Occipital lobe (tissue), 3 donors: ENCODE measurements at places on chromosomes 2 and 18.

DNA sequence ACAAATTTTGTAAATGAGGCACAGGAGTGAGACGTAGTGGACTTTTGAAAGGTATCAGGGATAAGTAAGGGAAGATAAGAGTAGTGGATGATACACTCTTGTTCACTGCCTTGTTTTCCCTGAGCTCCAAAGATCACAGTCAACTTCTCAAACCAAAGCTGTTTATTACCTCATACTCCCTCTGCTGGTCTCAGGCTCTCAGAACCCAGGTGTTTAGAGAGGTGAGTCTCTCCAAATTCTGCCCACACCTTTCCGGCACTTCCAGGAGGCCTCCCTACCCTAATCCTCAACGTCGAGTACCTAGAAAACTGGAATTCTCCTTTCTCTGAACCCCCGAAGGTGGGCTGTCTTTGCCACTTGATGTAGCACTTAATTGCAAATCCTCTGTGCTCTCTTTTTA is 621.1 kb downstream of the BCL11A start:
- DNase-seq: no peak

DNA sequence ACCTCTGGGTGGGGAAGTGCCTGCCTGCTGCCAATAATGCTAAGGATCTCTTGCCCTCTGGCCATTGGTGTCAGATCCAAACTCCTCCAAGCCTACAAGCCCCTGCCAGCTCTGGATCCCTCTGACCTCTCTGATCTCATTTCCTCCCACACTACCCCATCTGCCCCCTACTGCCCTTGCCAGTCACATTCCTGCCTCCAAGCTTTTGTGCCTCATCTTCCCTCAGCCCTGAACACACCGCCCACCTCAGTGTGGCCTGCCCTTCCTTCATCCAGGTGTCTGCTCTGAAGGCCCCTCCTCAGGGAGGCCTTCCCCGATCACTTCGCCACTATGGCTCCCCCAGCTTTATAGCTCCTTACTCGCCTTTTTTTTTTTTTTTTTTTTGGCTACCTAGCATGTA is 161.0 kb upstream of the GLI2 start:
- DNase-seq: no peak

- DNase-seq: no peak
Measured at GRCh38 chr18:55432307-55433040, 155.5 kb downstream of the TCF4 start.

DNA sequence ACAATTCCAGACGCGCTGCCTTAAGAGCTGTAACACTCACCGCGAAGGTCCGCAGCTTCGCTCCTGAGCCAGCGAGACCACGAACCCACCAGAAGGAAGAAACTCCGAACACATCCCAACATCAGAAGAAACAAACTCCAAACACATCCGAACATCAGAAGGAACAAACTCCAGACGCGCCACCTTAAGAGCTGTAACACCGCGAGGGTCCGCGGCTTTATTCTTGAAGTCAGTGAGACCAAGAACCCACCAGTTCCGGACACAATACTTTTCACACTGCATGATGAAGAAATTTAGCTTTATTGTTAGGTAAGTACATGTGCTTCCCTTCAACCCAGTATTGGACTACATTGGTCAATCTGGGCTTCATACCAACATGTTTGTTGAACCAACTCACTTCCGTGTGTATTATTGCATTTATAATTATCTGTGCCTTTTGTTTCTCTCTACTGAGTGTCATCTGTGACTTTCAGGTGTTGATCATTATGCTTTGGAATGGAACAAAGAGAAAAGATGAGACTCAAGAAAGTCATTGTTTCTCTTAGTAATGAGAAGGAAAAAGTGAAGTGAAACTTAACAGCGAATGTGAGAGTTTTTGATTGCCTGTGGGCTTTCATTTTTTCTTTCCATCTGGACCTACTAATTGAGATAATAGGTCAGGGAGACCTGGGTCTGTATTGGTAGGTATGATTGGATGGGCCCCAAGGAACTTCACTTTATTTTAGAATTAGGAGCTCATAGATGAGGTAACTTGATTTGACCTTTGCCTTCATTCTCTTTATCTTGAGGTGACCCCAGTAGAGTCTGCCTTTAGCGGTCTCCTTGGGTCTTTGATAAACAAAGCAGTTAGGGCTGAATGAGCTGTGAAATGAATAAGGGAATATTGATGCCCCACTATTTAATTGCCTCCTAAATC is 76.1 kb upstream of the CAVIN2 start:
- DNase-seq: no peak

- DNase-seq: no peak
Measured at GRCh38 chr2:26754972-26755670, 9.0 kb upstream of the SLC35F6 start.

DNA sequence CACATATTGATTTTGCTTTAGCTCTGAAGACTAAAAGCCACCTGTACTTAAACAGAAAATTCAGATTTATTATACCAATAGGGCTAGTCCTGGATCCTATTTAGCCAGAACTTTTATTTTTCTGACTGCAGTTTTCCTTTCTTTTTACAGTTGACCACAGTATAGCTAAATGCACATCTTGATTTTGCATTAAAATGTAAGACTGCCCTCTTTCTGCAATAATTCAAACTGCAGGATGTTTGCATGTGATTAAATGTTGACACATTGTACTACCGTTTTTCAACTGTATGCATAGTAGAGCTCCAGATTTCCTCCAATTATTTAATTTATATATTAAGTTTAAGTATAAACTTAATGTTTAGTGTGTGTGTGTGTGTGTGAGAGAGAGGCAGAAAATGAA is 1262.9 kb downstream of the SUCLG1 start:
- no peak for DNase-seq

DNA sequence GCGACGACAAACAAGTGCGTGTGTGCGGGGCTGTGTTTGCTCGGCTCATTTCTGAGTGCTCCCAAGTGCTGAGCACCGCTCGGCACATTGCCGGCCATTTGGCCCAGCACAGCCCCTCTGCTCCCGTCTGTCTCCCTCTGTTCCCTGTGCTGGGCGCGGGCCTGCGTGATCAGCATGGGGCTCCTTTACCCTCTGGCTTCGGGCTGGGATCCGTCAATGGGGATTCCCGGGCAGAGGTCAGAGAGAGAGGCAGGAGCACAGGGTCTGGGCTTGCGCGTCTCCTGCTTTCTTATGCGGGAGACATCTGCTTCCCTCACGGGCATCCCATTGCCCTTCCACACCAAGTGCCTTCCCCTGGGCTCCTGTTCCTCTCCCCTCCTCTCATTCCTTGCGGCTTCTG is 234.0 kb downstream of the ACKR3 start:
- no peak for DNase-seq

- DNase-seq: no peak
Measured at GRCh38 chr2:44535376-44535775, 173.6 kb downstream of the CAMKMT start.

DNA sequence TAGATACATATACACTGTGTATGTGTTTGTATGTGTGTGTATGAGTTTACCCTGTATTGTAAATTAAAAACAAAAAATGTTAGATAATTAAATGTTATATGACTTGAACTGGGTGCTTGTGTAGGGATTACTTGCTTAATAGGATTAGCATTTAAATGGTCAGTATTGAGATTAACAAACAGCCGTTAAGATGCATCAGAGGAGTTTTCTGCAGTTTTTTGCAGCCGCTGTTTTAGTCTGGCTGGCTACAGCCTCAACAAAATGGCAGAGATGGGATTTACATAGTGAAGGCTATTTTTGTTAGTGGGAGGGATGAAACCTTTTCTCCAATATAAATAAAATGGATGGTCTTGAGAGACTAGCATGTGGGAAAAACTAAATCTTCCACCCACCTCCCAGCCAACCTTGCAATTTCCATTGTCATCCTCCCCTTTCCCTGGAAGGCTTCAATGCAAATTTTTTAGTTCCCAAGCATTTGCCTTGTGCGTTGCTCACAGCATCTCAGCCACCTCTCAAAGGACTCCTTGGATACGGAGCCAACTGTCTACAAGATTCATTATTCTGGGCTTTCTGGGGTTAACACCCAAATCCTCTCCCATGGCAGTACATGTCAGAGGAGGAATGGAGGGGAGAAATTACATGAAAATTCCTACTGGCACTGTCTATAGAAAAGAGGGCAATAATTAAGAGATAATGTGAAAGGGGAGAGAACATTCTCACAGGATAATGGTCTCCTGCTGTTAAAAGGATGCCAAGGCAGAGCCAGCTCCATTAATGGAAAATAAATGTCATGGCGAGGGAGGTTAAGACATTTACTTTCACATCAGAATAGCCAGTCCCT is 351.9 kb downstream of the CDH2 start:
- no peak for DNase-seq

GRCh38 chr2:199335502-199335901 is 122.2 kb downstream of the SATB2 start:
- no peak for DNase-seq

DNA sequence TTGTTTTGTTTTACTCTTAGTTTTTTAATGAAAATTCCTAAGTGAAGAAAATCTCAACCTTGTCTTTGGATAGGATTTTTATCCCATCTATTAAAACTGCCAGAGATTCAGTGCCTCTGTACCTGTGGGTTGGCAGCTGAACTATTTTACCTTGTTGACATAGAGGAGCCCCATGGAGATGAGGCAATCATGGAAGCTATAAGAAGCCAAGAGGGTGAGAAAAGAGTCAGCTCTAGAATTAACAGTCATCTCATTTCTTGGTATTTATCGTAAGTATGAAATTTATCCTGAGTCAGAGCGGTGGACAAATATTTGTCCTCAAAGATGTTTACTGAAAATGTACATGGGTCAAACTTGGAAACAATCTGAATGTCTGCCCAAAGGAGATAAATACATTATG is 35.8 kb upstream of the PGAP1 start:
- no peak for DNase-seq

DNA sequence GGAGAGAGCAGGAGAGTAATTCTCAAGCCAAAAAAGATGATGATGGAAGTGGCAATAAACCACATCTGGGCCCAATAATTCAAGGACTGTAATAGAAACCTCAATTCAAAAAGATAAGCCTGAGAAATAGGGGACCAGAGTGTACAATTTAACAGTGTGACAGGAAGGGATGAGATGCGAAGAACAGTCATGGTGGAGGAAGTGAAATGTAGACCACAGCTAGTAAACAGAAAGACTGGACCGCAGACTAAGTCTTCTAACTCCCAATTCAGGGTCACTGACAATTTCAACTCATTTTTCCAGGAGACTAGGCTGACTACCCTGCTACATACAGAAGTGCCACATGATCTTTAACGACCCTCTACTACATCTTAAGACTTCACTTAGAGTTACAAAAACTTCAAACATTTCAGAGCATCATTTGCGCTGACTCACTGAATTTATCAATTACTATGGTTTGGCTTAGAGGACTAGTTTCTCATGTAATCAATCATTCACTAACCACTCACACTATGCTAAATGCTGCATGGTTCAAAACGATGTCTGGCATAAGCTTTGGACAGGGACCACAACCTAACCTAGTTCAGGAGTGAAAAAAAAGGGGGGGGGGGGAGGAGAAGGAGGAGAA is 9.0 kb downstream of the CUL3 start:
- DNase-seq: no peak

- DNase-seq: no peak
Measured at GRCh38 chr2:24354395-24354794, 5.9 kb downstream of the ITSN2 start.

GRCh38 chr2:238005528-238005927 is 38.7 kb downstream of the UBE2F start:
- DNase-seq: no peak

DNA sequence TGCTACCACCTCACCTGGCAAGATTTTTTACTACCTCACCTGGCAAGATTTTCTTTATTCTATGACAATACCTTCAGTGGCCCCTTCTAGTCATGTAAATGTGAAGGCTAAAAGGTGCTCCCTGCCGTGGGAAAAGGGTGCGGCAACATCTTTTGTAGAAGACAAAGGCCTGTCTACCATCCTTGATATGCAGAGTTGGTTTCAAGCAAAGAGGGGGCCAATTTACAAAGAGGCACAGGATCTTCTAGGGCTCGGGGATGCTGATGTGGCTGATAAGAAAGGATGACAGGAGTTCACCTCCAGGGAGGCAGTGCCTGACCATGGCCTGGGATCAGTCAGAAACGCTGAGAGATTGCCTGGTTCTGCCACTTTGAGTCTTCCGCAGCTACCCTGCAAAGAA is 165.4 kb upstream of the SLC1A4 start:
- DNase-seq: no peak

GRCh38 chr2:67625178-67625577 is 228.0 kb downstream of the ETAA1 start:
- DNase-seq: no peak

DNA sequence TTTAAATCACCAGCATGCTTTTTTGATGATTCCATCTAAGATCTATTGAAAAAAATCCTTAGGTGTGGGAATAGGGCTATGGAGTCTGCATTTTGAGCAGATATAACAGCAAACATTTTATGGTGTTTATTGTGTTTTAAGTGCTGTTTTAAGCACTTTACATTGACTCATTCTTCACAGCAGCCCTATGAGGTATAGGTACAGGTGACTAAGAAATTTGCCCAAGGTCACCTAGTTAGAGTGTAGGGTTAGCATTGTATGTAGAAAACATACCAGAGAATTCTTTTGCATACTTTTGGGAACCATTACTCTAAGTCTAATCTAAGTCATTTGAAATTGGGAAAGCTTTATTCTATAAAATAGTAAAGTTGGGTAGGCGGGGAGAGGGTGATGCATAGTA is 31.3 kb downstream of the PPM1B start:
- DNase-seq: no peak

DNA sequence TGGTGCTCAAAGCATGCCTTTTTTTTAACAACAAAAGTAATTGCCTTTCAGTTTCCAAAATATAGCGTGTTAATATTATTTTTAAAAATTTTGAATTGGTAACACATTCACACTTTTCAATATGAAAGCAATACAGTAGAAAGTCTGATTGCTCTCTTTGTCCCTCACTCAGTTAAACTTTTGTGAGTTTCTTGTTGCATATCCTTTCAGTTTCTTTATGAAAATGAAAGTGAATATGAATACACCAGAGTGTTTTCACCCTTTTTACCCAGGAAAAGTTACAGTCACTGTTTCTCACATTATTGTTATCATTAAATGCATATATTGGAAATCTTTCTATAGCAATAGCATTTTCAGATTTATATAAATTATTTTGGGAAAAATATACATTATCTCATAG is 377.4 kb upstream of the CRIM1 start:
- no peak for DNase-seq

- DNase-seq: no peak
Measured at GRCh38 chr2:97781981-97782380, 68.6 kb downstream of the ZAP70 start.
